Stimulated activated CD8-positive, alpha-beta memory T cell treated with anti-CD3 and anti-CD28 coated beads, Interleukin-7, amount 100 ng/mL, for 24 hours (primary cell): ENCODE measurements at places on chromosomes 13 and 19.

- no peak for DNase-seq
These were observed 15.3 kb downstream of the FPR3 start for GRCh38 chr19:51810223-51810622.

- no peak for DNase-seq
These were observed 174.6 kb upstream of the RNF113B start for GRCh38 chr13:98351636-98352035.

DNA sequence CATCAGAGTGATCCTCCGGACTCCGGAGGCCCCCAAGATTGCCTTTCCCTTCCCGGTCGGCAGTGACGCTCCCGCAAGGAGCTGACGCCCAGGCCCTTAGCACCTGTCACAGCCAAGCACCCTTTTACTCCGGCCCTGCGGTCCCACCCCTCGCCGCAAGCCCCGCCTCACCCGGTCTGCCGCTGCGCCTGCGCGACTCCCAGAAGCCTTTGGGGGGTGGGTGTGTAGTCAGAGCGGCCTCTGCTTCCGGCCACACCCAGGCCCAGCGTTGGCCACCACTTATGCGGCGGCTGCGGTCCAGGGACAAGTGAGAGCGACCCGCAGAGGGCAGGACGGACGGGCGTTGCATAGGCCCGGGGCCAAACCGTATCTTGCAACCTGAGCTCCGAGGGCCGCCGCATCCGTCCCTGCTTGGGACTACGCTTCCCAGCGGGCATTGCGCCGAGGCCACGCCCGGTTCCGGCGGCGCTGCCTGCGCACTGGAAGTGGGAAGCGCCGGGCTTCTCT is 441 bp upstream of the ZFP28 start:
- peak; percentile 81 for DNase-seq

DNA sequence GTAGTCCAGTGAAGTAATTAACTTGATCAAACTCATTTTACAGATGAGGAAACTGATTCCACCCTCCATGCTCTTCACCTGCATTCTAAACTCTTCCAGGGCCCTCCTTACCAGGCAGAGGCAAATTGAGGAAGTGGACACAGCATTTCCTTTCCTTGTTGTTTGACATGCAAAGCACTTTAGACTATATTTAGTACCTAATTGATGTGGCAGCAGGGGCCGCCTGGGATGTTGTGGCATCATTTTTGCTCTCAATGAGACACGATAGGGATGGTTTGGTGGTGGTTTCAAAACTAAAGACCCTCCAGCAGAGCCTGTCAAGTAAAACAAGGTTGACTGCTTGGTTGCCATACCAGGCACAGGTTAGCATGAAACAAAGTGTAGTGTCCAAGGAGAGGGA is 7.9 kb downstream of the SIPA1L3 start:
- DNase-seq, result no peak

DNA sequence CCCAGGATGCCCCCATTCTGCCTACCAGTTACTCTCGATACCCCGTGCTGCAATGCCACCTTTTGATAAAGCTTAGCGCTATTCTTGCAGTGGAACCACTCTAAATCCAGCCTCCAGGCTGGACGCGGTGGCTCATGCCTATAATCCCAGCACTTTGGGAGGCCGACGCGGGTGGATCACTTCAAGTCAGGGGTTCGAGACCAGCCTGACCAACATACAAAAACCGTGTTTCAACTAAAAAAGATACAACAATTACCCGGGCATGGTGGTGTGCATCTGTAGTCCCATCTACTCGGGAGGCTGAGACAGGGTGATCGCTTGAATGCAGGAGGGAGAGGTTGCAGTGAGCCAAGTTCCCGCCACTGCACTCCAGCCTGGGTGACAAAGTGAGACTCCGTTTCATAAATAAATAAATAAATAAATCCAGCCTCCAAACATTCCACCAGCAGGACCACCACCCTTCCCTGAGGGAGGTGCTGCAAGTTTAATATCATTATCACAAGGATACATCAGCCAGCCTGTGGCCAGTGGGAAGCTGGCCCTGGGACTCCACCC is 27.7 kb downstream of the CYP2B6 start:
- DNase-seq, result no peak

GRCh38 chr19:3471954-3472655 is 8.2 kb downstream of the SMIM24 start:
- DNase-seq, result peak; percentile 17

DNA sequence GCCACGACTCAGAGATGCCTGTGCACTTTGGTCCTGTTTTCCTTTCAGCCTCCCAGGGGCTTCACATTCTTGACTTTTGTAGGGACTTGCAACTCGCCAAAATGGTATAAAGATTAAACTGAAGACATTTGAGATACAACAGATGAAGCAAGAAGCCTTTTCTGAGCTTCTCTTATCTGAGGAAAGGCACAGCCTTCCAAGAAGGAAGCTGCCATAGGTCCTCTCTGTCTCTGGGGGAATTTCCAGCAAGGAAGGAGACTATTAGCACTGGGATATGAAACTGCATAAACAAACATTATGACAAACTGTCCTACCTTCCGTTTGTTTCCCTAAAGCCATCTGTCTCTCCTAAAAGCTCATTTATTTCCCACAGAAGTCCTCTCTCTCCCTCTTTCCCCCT is 39.3 kb downstream of the TGDS start:
- DNase-seq, result no peak

GRCh38 chr19:34275705-34276104 is 21.4 kb downstream of the GARRE1 start:
- no peak for DNase-seq

DNA sequence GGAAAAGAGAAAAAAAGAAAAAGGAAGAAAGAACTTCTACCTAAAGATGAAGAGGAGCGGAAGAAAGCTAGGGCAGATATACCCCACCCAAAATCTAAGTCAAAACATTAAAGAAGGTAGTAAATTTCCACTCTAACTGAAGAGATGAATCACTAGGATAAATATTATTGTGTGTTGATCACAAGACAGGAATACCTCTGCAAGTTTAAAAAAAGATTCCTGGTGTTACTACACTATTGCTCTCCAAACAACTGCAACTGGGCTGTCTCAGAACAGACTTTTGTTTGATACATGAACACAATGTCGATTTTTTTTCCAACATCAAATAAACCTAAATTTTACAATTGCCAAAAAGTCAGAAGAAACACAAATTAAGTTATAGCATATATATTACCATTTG is 6.8 kb downstream of the HSPH1 start:
- DNase-seq, result no peak

DNA sequence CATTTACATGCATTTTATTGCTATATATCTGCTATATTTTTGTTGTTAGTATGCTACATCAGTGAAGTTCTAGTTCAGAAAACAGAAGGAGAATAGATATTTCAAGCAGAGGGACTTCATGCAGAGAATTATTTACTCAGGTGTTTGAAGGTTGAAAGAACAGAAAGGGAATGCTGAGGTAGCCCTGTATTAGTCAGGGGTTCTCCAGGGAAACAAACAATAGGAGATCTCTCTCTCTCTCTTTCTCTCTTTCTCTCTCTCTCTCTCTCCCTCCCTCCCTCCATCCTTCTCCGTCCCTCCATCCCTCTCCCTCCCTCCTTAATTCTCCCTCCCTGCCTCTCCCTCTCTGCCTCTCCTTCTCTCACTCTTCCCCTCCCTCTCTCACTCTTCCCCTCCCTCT is 114.3 kb upstream of the TDRD3 start:
- DNase-seq, result no peak

GRCh38 chr13:102771298-102772041 is 2.1 kb downstream of the TEX30 start:
- DNase-seq, result no peak

- DNase-seq, result no peak
These were observed 3.3 kb downstream of the REX1BD start for GRCh38 chr19:18591735-18592385.

GRCh38 chr19:45492627-45493470 is 4.0 kb downstream of the RTN2 start:
- no peak for DNase-seq

DNA sequence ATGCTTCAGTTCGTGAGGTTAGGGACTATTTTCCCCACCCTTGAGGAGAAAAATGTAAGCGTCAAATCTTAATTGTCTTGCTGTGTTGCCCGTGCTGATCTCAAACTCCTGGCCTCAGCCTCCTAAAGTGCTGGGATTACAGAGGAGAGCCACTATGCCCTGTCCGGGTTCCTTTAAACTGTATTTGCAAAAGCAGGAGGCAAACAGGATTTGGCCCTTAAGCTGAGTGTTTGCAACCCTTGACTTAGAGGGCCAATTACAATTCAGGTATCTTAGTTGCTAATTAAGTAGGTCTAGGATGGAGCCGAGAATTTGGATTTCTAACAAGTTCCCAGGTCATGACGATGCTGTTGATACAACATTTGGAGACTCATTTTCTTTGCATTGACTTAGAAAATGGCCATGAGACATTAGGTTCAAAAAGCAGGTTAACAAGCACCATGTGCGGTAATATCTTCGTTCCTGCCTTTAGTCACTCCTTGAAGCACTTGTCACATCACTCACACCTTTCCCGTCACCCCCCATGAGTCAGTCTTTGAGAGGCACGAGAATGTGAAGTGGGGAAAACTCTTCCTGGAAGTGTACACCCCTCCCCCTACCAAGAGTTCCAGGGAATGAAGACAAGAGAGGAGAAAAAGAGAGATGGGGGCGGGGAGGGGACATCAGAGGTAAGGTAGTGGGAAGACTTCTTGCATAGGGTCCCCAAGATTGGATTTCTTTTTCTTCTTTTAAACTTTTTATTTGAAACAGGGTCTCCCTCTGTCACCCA is 2.6 kb downstream of the NAPSA start:
- DNase-seq, result no peak

DNA sequence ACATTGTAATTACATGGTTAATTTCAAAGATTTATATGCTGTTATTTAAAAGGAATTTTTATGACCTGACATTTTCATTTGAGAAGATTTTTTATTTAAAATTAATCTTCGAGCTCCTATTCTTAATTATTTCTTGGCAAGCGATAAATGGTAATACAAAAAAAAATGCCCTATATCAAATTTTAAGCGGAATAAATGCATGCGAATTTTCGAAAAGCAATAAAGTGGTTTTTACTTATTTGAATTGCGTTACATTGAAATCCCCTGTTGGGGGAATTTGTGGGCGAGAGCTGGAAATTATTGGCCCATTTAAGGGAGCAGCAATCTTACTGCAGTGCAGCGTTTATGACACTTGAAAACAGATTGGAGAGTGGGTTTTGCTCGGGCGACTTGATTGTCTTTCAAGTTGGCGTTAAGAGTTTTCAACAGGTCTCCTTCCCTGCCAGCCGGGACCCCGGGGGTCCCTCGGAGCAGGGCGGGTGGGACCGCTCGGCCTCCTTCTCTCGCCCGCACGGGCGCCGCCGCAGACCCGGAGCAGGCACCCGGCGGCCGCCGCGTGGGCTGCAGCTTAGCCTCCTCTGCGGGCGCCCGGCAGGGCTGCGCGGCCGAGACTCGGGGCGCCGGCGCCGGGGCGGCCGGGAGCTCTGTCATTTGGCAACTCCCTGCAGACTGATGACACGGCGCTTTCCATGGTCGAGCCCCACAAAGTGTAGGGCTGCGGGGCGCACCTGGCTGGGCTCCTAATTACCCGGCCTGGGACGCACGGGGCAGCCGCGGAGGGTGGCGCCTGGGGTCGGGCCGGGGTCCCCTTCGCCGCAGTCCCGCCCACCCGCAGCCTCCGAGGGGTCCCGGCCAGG is 255.1 kb upstream of the SOX21 start:
- DNase-seq, result no peak

DNA sequence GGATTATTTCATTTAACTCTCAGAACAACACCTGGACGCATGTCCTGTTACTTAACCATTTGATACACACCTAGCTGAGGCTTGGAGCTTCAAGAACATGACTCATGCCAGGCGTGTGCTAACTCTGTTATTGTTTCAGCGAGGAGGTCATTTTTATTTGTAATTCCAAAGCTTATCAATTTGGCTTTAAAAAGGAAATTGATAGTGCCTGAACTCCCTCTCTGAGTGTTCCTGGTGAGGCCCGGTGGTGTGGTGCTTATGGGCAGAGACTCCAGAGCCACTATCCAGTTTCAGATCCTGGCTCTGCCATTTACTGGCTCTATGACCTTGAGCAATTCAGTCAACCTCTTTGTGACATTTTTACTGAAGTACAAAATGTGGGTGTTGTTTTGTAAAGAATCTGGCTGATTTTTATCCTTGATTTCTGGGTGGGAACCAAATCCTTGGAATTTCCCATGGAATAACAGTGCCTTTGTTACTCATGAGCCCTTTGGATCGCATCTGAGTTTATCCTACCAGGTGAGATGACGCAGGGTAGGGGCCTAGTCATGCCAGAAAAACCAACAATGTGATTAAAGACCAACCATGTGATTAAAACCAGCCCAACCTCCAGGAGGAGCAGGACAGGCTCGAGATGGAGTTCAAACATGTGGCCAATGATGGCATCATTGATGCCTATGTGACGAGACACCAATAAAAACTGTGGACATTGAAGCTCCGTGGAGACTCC is 198.8 kb downstream of the MYO16 start:
- DNase-seq, result no peak

DNA sequence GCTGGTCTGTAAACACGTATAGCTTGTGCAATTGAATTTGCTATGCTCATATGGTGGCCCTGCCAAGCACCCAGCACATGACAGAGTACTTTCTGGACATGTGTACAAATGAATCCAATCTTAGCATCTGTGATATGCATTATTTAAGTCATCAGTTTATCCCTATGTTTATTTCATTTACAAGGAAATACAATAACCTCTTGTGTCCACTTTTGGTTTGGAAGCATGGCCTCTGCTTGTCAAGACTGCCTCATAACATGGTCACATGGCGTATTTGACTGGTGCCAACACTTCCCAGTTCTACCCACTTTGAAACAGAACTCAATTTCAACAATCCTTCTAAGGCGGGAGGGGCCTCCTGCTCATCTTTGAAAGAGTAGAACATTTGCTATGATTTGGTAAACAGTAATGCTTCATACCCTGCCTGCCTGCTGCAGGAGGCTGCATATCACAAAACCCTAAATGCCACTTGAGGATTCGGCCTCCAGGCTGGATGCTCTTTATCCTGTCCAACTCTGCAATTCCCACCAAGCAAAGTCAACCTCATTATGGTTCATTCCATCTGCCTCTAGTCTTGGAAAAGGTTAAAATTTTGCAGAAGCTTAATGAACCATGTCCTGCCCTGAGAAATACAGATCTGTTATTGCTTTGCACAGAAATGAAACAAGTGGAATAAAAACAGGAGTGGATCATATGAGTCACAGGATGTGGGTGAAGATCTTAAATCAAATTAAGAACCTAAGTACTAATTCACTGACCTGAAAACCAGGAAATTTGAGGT is 151.3 kb downstream of the CYSLTR2 start:
- no peak for DNase-seq

DNA sequence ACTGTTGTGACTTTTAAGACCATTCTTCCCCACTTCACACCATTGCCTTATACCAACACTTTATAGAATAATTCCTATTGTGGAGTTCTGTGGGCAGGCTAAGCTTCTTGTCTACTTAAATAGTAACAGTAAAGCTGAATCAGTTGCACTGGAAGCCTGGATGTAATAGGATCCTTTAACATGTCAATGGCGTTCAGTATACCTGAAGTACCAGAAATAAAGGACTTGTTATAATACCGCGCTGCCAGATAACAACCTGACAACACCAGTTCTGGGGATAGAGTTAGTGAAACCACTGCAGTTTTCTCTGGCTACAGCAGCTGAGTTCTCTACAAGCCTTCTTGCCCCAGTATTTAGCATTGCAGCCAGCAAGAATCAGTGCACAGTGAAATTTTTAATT is 52.0 kb upstream of the TNFRSF19 start:
- no peak for DNase-seq
